ENCODE measurements at places on chromosomes 7 and 10. TPM values are rescaled to one million over a fixed set of nuclear protein-coding genes. Genes with fewer than 3 reads are reported as not detected.

DNA sequence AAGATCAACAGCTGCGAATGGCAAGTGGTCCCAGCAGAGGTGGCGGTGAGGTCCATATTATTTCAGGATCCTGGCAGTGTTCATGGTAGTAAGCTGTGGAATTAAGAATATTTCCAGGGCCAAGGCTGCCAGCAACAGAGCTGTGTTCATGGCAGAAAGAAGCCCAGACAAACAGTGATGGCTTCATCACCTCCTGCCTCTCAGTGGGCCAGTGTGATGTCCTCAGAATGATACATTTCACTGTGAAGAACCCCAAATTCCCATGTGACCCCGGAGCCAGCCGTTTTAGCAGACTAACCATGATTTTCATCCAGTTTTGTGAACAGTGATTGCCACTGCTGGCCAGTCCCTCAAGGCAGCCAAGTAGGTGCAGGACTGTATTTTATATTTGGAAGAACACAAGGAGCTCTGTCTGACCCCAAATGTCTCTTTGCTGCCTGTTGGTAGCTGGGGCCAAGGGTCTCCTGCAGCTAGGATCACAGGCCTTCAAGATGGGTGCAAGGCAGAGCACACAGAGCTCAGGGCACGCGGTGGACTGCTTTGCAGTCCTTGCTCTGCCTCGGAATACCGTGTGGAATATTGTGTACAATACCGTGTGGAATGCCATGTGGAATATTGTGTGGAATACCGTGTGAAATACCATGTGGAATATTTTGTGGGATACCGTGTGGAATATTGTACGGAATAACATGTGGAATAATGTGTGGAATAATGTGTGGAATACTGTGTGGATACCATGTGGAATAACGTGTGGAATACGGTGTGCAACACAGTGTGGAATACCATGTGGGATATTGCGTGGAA, 132.3 kb upstream of the CHST15 start:
- DNase-seq: no peak

- DNase-seq: no peak
Observed at GRCh38 chr7:94507962-94508361, 1.6 kb upstream of the CASD1 start.

DNA sequence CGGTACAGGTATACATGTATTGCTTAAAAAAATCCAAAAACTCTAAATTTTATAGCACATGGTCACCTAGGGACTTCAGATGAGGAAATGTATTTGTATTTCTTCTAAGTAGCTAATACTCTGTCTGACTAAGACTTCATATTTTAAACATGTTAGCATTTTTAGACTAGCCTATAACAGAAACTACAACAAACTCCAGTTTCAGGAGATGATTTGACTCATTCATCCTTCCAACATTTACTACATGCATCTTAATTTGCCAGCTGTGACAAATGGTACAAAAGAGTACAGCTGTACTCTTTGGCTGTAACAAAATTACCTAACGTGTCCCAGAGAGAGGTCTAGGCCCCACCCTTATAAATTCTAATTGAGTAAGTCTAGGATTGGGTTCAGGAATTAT, 22.2 kb downstream of the TMEM209 start:
- no peak for DNase-seq

DNA sequence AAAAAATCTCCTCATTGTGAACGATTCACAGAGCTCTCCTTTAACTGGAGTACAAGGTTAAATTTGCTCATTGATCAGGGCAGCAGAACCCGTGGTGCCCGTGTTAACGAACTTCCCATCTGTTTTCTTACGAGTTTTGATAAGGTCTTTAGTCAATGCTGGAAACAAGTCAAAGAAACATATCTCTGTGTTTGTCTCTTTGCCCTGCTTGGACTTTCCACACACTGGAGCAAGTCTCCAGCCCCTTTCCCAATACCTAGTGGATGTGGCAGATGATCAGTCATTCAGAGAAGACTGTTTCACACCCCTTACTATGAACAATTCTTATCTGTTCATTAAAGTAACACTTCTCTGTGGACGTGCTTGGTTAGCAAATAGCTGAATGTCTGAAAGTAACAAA, 121.3 kb downstream of the ARID5B start:
- DNase-seq: no peak

DNA sequence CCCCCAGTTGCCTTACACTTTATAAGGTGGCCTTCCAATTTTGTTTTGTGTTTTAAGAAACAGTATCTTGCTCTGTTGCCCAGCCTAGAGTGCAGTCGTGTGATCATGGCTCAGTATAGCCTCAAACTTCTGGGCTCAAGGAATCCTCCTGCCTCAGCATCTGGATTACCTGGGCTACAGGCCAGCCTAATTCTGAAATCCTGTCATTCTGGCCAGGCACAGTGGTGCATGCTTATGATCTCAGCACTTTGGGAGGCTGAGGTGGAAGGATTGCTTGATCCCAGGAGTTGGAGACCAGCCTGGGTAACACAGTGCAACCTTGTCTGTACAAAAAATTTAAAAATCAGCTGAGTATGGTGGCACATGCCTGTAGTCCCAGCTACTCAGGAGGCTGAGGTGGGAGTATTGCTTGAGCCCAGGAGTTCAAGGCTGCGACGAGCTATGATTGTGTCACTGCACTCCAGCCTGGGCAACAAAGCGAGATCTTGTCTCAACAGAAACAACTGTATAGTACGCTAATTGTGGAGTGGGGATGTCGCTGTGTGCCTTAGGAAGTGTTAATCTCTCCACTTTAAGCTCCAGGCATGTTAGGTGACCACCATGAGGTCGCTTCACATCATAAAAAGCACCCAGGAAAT, 24.7 kb upstream of the RBM33 start:
- no peak for DNase-seq

DNA sequence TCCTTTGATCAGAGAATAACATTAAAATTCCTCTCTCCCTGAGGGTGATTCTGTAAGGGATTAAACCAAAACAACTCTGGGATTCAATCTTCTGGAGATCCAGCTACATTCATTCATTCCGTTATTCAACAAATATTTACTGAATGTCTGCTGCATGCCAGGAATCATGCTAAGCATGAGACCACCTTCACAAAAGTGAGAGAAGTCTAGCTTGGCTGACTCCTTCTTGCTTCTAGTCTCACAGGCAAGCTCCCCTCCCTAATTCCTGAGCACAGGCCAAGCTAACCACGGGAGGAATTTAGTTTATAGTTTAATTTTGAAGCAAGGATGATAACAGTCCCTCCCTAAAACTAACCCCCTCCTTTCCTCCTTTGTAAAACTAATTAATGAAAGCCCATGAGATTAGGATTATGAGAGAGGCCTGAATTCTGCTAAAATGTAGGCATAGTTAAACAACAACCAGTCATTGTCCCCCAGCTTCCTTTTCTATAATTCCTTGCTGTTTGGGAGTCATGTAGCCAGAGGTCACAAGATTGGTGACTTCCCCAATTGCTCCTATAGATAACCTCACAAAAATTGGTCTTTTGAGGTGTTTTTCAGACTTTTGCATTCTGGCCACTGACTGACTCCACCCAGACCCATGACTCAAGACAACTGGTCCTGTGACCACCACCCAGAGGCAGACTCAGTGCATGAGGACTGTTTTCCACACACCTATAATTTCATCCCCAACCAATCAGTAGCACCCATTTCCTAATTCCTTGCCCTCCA, 113.5 kb downstream of the ITGB8 start:
- no peak for DNase-seq

GRCh38 chr7:97871659-97872024, 566 bp downstream of the ASNS start:
- DNase-seq: no peak

GRCh38 chr7:10122551-10123100, 851.0 kb upstream of the PHF14 start:
- DNase-seq: peak; percentile 44

GRCh38 chr10:32960022-32960421, 2.0 kb upstream of the ITGB1 start:
- no peak for DNase-seq

GRCh38 chr7:17239046-17239445, 59.4 kb upstream of the AHR start:
- no peak for DNase-seq

DNA sequence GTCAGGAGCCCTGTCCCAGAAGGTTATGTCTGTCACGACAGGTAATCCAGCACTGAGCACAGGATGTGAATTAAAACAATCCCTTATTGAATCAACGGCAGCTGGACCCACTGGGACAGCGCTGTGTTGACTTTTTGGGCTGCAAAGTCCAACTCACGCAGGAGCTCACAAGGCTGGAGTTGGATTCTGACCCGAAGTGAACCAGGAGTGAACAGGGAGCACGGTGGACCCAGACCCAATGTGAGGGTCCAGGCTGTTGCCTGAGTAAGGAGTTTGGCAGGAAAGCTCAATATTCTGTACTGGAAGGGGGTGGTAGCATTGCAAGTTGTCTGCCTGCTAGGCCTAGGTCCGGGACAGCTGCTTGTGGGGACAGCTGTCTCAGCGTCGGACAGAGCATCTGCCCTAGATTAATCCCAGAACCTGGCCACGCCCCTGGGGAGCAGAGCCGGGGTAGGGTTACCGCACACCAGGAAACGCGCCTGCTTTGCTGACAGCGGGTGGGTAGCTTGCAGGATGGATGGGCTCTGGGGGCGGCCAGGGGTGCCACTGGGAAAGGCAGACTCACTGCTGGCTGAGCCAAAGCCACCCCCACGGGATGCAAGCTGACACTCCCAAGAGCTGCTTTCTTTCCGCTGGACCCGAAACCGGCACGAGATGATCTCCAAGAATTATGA, 24.0 kb downstream of the COL26A1 start:
- no peak for DNase-seq

DNA sequence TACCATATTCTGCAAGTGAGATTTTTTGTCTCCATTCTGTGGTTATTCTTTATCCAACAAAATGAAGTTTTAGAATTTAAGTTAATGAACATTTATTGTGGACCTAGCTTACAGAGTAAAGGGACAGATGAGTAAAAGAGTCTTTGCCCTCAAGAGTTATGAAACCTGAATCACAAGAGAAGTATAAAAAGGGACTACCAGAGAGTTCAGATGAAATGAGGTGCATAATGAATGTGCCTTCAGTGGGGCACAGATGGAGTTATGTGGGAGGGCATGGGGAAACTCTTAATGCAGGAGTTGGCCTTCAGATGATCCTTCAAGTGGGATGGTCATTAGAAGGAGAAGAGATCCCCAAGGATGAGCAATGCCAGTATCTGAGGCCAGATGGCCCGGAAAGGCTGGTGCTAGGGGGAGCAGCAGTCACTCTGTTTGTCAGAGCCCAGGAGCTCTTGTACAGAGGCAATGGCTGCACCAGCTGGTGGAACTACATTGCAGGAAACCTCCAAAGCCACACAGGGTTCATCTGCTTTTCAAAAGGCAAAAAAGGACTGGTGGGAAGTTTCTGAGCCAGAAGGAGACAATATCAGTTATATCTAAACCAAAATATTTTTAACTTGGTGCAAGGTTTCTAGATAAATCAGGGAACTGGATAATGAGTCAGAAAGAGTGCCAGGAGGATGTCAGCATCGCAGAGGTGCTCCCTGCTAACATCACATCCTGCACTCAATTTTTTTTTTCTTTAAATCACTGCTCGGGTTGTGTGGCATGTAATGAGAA, 162.0 kb downstream of the KLF6 start:
- no peak for DNase-seq

- no peak for DNase-seq
Observed at GRCh38 chr10:63681993-63682697, 160.9 kb downstream of the REEP3 start.

DNA sequence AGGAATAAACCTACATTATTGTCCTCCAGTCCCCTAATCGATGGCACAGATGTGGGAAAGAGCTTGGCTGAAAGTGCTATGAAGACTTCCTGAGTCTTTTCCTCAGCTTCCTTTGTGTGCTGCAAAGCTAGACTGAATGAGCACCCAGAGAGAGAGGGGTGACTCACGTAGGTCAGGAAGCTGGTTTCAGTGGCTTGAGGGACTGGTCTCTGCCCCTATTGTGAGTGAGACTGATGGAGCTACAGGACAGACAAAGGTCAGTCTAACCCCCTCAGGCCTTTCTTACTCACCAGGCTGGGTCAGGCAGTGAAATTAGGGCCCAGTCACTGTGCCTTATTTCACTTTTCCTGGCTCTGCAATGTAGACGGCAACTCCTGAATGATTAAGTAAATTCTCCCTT, 171.1 kb upstream of the GRB10 start:
- no peak for DNase-seq

GRCh38 chr7:92671505-92672169, 81.4 kb upstream of the FAM133B start:
- no peak for DNase-seq

DNA sequence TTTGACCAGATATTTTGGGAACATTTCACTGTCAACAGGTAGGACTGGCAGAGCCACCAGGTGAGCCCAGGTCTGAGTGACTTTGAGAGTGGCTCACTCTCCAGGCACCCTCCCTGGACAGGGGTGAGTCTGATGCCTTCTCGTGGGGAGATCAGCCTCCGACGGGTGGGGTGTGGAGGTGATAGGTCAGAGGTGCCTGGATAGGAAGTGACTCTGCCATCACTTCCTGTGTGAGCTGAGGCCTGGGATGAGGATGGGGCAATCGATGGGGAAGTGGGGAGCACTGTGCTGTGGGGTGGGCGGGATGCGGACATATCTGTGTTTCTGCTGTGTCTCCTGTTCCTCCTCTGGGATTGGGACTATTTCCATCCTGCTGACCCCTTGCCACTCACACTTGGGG, 34.6 kb downstream of the IFT22 start:
- DNase-seq: no peak

- no peak for DNase-seq
Observed at GRCh38 chr7:31175672-31176071, 123.6 kb downstream of the ADCYAP1R1 start.

GRCh38 chr10:67864607-67865371, 19.7 kb upstream of the SIRT1 start:
- no peak for DNase-seq

GRCh38 chr10:101229266-101230182, at the start of gene LBX1:
Gene LBX1, minus strand, starts transcription at chr10:101229463. Its CDS starts 648 bp downstream, at chr10:101228815.
- no peak for DNase-seq

- DNase-seq: no peak
Observed at GRCh38 chr7:30485667-30486066, 7.1 kb upstream of the NOD1 start.

GRCh38 chr10:130353928-130354572, 217.9 kb downstream of the GLRX3 start:
- DNase-seq: no peak

DNA sequence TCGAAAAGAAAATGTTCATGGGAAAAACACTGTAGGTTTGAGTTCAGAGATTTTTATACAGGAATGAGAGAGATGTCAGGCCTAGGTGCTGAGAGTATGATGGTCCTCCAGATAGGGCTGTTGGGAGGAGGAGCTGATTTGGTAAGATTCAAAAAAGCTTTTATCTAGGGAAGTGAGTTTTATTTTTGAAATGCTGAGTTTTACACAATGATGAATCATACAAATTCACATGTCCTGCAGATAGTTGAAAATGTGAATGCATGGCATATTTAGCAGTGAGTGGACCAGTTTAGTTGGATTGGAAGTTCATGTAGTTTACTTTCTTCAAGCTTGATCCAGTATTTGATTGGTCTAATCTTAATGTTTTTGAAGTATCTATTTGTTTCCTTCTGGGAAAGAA, 154.8 kb downstream of the LRRC4 start:
- DNase-seq: no peak

GRCh38 chr10:14171336-14171735, 159.4 kb downstream of the FRMD4A start:
- DNase-seq: no peak

LDB3 gene
- total RNA-seq: 15.9 TPM

RBP4 gene
- 3.3 TPM for total RNA-seq

SUN3 gene
- not detected for total RNA-seq

RAB19 gene
- total RNA-seq: 3.7 TPM

CRTAC1 gene
- 11.9 TPM for total RNA-seq

CYP26A1 gene
- total RNA-seq: not detected

ZNF398 gene
- 25.4 TPM for total RNA-seq

GIMAP1 gene
- 3.5 TPM for total RNA-seq

TAS2R40 gene
- not detected for total RNA-seq

ABCC2 gene
- 1.5 TPM for total RNA-seq

Data from ureter (tissue), 1 donor.